ENCODE measurements at places on chromosomes 1 and 21. TPM values are rescaled to one million over a fixed set of nuclear protein-coding genes. Genes with fewer than 3 reads are reported as not detected.

Gene S100A10
- polyA plus RNA-seq = 2,455 TPM

Gene OR6N1
- polyA plus RNA-seq = not detected

Gene FMN2
- polyA plus RNA-seq = 0.11 TPM

Gene MIXL1
- not detected for polyA plus RNA-seq

Gene MPC2
- polyA plus RNA-seq = 28.7 TPM

Gene KIF14
- polyA plus RNA-seq = 0.85 TPM

Gene AMY1C
- not detected for polyA plus RNA-seq

All from esophagus (tissue), 2 donors.